ENCODE measurements at places on chromosomes 7 and 10.
A peak's percentile ranks its signal among the peaks of the same experiment; 100 is the strongest.

DNA sequence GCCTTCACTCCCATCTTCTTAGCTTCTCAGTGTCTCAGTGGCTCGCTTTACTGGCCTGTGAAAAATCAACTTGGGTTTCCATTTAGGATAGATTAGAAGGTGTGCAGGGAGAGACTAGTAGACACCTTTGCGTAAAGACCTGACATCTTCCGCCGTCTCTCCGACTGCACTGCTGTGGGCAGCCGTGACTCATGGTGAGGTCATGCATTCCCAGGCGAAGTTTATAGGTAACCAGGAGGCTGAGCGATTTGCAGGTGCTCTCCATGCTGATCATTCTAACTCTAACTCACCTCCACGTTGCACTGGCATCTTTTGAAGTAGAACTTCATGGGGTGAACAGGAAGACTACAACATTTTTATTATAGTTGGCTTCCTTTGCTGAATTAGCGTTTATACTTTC lies 68.0 kb upstream of the ZNF438 start:
- H3K27me3 ChIP-seq: no peaks in the 10 kb centered on the region
- H3K4me1 ChIP-seq: peaks cover 6% of the 10 kb centered on the region
- H3K36me3 ChIP-seq: no peaks in the 10 kb centered on the region
- H3K4me3 ChIP-seq: no peak overlapping the region

DNA sequence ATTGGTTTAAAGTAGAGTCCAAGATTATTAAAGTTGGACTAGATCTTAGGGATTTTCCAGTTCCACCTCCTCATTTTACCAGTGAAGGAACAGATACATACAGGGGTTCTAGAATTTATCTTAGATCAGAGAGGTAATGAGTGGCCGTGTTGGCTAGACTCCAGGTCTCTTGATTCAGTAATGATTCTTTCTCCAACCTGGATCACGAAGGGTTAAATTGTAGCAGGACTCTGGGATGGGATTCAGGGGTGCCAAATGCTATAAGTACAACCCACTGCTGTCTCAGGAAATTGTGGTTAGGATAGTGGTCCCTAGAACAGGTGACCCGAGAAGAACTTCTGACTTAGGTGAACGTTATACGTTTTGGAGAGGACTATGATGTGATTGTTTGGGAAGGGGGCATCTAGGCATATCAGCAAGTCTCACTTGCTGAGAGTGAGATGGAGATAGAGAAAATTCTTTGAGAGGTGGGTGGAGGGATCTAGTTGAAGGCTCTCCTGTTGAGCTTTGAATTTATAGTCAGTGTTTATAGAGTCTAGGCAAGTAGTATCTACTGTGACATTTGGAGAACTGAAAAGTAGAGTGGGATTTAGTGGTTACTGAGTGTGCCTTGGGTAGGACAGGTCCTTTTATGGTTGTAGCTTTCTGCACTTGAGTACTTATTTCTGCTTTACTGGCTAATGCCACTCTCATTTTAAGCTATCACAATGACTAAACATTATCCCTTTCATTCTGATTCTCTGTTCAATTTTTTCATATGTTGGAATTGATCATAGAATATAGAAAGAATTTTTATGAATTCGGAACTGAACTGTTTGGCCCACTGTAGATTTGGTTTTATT lies 58.3 kb downstream of the ST7 start:
- DNase-seq: peak; percentile 46
- no peak overlapping the region for H3K27ac ChIP-seq
- H3K4me3 ChIP-seq: no peak overlapping the region
- no peaks in the 10 kb centered on the region for H3K36me3 ChIP-seq
- H3K4me1 ChIP-seq: peaks cover 11% of the 10 kb centered on the region

GRCh38 chr7:34091321-34091917 lies 186.1 kb downstream of the BMPER start:
- H3K36me3 ChIP-seq: no peaks in the 10 kb centered on the region
- no peak overlapping the region for H3K27ac ChIP-seq
- H3K4me1 ChIP-seq: no peaks in the 10 kb centered on the region
- H3K27me3 ChIP-seq: no peaks in the 10 kb centered on the region
- H3K4me3 ChIP-seq: no peak overlapping the region

DNA sequence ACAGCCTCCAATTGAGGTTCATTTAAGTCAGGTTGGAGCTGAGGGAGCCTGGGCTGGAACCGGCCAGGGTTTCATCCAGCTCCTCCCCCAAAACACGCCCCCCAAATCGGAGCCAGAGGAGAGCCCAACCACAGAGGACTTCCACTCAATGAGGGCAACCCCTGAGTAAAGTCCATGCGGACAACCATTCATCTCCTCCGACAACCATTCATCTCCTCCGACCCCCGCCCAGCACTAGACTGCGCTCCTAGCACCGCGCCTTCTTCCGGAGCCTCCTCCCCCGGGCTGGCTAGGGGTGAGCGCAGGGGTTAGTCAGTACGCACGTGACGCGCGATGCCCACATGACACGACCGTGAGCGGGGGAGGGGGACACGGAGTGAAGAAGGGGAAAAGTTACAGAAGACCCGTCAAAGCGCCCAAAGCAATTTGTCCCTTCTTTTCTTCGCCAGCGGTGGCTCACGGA lies 1.4 kb downstream of the MAGI2 start:
- peak overlapping the region; percentile 61 for H3K27ac ChIP-seq
- H3K36me3 ChIP-seq: peaks cover 2% of the 10 kb centered on the region
- peaks cover 7% of the 10 kb centered on the region for H3K27me3 ChIP-seq
- H3K4me1 ChIP-seq: peaks cover 11% of the 10 kb centered on the region
- DNase-seq: peak; percentile 94

DNA sequence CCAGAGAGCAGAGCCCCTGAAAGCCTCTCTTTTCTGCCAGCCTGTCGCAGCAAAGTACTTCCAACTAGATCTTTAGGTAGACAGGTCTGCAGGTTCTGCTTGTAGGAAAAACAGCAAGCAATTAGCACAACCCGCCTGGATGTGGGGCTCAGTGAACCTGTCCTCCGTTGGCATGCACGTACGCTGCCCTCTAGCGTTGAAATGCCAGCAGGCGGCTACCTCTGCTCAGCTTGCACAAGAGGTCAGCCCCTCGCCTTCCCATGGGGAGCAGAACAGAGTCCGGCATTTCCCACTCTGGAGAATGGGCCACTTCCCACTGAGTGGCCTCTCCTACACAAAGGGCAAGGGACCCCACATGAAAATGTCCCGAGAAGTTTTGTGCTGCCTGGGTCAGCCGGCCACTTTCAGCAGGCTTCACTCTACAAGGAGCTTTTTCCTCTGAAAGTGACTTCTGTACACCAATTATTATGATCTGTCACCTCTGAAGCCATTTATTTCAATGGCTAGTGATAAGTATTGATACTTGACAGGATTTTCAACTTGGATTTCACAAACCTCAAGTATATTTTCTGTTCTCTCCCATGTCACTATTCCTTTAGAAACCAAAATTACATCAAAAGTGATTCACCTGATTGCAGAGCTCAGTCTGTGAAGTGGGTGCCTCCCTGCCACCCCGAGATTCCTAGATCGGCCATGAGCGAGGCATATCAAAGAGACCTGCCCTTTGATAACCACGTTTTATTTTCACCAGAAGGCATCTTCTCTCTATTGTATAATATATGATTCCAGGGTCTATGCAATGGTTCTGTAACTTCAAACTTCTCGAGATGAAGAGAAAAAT lies 56.7 kb downstream of the JCAD start:
- peaks cover 19% of the 10 kb centered on the region for H3K4me1 ChIP-seq
- H3K27me3 ChIP-seq: peaks cover 5% of the 10 kb centered on the region
- no peak overlapping the region for H3K27ac ChIP-seq
- peak; percentile 85 for DNase-seq
- H3K36me3 ChIP-seq: no peaks in the 10 kb centered on the region
- H3K4me3 ChIP-seq: no peak overlapping the region

GRCh38 chr10:70541736-70542564 lies 60.6 kb downstream of the PRF1 start:
- no peak overlapping the region for H3K27ac ChIP-seq
- H3K4me3 ChIP-seq: no peak overlapping the region
- H3K4me1 ChIP-seq: no peaks in the 10 kb centered on the region

DNA sequence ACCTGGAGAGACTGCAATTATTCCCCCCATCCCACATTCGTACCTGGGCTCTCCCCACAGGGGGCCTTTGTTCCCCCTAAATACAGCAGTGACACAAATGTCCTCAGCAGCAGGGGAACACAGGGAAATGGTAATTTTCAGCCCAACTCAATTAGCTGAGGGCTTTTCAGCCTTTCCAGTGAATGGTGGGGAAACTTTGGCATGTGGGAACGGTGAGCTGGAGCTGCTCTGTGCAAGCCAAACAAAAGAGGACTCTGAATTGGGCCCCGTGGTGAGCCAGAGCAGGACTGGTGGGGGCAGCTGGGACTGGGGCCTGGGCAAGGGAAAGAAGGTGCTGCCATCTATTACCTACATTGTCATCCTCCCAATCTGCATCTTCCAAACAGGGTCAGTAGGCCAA lies 51.0 kb downstream of the FBXW4 start:
- no peak for DNase-seq
- H3K36me3 ChIP-seq: peaks cover 19% of the 10 kb centered on the region
- H3K4me1 ChIP-seq: no peaks in the 10 kb centered on the region
- H3K27me3 ChIP-seq: no peaks in the 10 kb centered on the region
- no peak overlapping the region for H3K4me3 ChIP-seq

GRCh38 chr7:64839910-64840309 lies 45.7 kb downstream of the ZNF138 start:
- DNase-seq: no peak
- H3K4me1 ChIP-seq: no peaks in the 10 kb centered on the region
- no peak overlapping the region for H3K27ac ChIP-seq
- H3K4me3 ChIP-seq: no peak overlapping the region

DNA sequence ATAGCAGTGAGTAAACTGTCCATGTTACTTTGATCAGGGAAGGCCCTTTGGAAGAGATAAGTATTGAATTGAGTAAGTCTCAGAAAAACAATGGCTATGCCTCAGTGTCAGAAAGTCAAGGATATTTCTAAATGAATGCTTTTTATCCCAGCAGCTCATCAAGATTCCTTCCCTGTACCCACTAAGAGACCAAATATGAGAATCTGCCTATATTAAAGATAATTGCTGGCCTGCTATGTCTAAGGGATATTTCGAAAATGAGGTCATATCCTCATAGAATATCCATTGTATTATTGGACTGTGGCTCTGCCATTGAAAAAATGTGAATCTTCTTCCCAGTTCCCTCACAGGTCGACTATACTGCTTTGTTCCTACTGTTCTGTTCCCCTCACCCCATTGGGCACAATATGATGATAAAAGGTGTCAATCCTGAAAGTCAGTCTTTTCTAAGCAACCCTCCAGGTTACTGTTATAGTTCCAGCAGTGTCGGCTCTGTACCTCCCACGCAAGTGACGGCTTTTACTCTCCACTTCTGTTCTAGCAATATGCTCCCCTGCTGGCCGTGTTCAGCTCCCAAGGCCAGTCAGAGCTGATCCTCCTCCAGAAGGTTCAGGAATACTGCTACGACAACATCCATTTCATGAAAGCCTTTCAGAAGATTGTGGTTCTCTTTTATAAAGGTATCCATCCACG lies 51.7 kb downstream of the BZW2 start:
- no peak for DNase-seq
- H3K27me3 ChIP-seq: no peaks in the 10 kb centered on the region
- no peaks in the 10 kb centered on the region for H3K4me1 ChIP-seq

DNA sequence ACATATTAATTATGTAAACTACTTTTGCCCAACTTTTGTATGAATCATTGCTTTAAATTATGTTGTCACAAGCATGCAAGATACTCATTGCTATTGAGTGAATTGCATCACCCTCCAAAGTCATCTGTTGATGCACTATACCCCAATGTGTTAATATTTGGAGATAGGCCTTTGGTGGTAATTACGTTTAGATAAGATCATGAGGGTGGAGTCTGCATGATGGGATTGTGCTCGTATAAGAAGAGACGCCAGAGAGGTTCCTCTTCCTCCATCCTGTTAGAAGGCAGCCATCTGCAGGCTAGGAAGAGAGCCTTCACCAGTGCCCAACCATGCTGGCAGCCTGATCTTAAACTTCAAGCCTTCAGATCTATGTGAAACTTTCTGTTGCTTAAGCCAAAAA lies 95.3 kb upstream of the MAGI2 start:
- H3K27ac ChIP-seq: no peak overlapping the region
- peak; percentile 11 for DNase-seq
- no peaks in the 10 kb centered on the region for H3K27me3 ChIP-seq
- H3K4me3 ChIP-seq: no peak overlapping the region
- no peaks in the 10 kb centered on the region for H3K4me1 ChIP-seq

GRCh38 chr10:117246997-117247671 lies 6.2 kb downstream of the SLC18A2 start:
- H3K27ac ChIP-seq: no peak overlapping the region
- no peaks in the 10 kb centered on the region for H3K27me3 ChIP-seq
- no peak for DNase-seq
- H3K36me3 ChIP-seq: no peaks in the 10 kb centered on the region

DNA sequence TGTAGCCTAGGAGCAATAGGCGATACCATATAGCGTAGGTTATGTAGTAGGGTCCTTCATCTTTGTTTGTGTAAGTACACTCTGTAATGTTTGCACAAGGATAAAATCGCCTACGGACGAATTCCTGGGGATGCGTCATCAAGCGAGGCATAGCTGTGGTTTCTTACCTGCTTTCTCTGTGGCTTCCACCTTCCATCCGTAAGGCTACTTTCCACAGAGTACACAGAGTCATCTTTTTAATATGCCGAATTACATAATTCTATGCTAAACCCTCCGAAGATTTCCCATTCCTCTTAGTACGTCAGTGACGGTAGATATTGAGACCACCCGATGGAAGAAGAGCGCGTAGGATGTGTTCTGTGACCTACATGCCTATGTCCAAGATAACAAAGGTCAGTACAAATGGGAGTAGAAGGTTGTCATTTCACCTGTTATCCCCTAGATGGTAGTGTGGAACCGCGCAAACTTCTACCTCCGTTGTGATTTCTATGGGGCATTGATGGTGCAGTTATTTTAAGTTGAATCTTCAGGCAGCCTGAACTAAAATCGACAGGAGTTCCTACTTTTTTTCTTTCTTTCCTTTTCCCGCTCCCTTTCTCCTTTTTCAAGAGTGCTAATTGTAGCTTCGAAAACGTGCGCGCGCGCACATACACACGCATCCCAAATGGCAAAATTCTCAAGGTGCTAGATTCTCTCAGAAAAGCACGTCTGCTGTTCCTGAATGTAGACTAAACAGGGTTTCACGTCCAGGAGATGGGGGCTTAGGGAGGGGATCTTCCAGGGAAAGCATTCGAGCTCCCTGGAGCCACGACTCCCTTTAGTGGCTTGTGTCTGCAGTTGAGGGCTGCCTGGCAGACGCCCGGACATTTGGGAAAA lies 111.7 kb upstream of the MBL2 start:
- no peaks in the 10 kb centered on the region for H3K4me1 ChIP-seq
- peak; percentile 46 for DNase-seq
- H3K27me3 ChIP-seq: no peaks in the 10 kb centered on the region
- H3K36me3 ChIP-seq: no peaks in the 10 kb centered on the region
- H3K27ac ChIP-seq: no peak overlapping the region
